Chondrocyte (in vitro differentiated cells): ENCODE measurements at places on chromosomes 3 and 15. TPM values are rescaled to one million over a fixed set of nuclear protein-coding genes. Genes with fewer than 3 reads are reported as not detected.
A peak's percentile ranks its signal among the peaks of the same experiment; 100 is the strongest.

The TUSC7 gene
- not detected in 3 replicates for total RNA-seq

The ABHD2 gene
- total RNA-seq: 50.0 to 58.5 TPM (median 50.5 TPM) in 3 replicates

The GOLGA8J gene
- total RNA-seq: not detected in 3 replicates

The CLDND1 gene
- 86.4 to 100.0 TPM (median 89.7 TPM) in 3 replicates for total RNA-seq

DNA sequence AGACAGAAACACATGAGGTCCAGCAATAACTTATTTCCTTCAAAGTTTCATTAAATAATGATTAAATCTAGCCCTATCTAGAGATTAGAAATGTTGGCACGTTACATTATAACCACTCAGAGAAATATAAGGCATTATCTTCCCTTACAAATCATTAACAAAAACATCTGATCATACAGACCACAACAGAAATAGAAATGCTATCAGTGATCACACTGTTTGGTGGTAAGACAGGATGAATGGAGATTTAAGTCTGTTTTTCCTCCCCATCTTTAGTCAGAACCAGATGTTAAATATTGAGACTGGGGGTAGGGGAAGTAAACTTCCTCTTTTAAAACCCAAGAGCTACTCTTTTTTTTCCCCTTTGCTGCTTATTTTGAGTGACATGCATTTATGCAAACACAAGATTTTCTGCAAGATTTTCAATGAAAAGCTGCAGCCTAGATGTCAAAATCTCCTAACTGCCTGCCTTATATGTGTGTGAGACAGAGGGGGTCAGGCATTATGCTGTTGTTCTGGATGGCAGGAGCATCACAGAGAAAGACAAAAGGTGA lies 70.4 kb downstream of the CBLB start:
- no peaks in the 10 kb centered on the region for H3K27me3 ChIP-seq
- DNase-seq: no peak
- H3K36me3 ChIP-seq: no peaks in the 10 kb centered on the region
- no peak overlapping the region for H3K27ac ChIP-seq
- H3K4me1 ChIP-seq: peaks cover 19% of the 10 kb centered on the region

DNA sequence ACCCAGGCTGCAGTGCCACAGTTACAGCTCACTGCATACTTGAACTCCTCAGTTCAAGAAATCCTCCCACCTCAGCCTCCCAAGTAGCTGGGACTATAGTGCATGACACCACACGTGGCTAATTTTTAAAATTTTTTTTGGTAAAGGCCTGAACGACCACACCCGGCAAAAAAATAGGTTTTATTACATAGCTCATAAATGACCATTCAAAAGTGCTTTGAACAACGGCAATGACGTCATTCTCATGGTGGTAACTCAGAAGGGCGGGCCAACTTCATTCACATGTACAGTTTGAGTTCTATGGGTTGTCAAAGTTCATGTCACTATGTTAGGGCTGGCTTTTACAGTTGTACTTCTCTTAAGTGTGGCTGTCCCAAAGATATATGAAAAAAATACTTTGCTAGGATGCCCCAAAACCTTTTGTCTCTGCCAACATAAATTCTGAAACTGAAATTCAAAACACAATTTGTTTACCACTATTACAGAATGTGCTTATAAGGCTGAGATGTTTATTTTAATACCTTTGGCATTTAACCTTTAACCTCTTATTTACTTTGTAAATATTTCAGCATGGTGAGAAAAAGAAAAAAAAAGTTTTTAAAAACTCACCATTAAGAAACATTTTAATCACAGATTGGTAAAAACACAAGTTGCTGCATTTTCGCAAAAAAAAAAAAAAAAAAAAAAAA lies 6.2 kb downstream of the MYO1E start:
- peak overlapping the region; percentile 74 for H3K27ac ChIP-seq
- no peak for DNase-seq
- no peak overlapping the region for H3K4me3 ChIP-seq
- H3K27me3 ChIP-seq: no peaks in the 10 kb centered on the region
- peaks cover 63% of the 10 kb centered on the region for H3K4me1 ChIP-seq
- peaks cover 2% of the 10 kb centered on the region for H3K36me3 ChIP-seq

GRCh38 chr15:92930054-92930621 lies 30.0 kb downstream of the CHD2 start:
- H3K4me1 ChIP-seq: peaks cover 35% of the 10 kb centered on the region
- H3K36me3 ChIP-seq: peaks cover 45% of the 10 kb centered on the region
- no peak overlapping the region for H3K4me3 ChIP-seq
- DNase-seq: no peak
